CD8-positive, alpha-beta T cell (primary cell): ENCODE measurements at places on chromosomes 4 and X.

DNA sequence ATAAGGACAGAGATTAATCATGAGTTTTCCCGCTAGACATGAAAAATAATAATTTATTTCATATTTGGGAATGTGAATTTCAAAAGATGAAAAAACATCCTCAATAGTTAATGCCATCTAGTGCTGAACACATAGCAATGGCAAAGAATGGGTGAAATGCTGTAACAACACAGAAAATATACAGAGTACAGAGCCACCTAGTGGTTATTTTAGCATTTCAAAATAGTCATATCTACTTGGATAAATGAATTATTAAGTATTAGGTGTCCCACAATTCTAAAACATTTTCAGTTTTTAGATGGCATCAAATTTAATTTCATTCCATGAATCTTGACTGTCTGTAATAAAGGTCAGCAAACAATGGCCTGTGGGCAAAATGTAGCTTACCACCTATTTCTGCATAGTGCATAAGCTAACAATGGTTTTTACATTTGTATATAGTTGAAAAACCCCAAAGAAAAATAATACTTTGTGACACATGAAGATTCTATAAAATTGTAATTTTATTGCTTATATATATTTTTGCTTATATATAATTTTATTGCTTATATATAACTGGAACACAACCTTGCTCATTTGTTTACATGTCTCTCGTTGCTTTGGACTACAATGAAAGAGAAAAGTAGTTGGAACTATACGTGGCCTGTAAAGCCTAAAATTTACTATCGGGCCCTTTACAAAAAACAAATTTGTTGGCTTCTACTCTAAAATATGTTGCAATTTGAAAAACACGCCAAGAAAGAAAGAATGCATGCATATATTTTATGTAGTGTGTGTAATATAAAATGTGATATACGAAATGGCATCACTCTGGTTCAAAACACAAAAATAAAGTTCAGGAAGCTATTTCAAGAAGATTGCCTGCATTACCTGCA is 99.1 kb upstream of the FAM47C start:
- DNase-seq: no peak

DNA sequence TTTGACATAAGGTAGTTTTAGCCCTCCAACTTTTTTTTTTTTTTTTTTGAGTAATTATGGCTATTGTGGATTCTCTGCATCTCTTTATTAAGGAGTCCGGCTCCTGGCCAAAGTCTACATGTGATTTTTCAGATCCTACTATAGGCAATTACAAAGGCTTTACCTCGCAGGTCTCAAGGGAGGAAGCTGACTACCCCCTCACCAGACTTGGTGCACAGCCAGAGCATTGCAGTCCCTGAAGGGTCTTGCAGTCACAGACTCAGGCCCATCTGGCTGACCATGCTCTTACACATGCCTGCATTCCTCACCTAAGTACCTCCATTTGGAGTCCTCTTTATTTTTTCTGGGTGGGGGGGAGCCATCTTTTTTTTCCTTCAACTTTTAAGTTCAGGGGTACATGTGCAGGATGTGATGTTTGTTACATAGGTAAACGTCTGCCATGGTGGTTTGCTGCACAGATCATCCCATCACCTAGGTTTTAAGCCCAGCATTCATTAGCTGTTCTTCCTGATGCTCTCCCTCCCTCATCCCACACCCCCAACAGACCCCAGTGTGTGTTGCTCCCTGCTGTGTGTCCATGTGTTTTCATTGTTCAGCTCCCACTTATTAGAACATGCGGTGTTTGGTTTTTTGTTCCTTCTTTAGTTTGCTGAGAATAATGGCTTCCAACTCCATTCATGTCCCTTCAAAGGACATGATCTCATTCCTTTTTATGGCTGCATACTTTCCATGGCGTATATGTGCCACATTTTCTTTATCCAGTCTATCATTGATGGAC is 88.4 kb upstream of the STIM2 start:
- DNase-seq: no peak

DNA sequence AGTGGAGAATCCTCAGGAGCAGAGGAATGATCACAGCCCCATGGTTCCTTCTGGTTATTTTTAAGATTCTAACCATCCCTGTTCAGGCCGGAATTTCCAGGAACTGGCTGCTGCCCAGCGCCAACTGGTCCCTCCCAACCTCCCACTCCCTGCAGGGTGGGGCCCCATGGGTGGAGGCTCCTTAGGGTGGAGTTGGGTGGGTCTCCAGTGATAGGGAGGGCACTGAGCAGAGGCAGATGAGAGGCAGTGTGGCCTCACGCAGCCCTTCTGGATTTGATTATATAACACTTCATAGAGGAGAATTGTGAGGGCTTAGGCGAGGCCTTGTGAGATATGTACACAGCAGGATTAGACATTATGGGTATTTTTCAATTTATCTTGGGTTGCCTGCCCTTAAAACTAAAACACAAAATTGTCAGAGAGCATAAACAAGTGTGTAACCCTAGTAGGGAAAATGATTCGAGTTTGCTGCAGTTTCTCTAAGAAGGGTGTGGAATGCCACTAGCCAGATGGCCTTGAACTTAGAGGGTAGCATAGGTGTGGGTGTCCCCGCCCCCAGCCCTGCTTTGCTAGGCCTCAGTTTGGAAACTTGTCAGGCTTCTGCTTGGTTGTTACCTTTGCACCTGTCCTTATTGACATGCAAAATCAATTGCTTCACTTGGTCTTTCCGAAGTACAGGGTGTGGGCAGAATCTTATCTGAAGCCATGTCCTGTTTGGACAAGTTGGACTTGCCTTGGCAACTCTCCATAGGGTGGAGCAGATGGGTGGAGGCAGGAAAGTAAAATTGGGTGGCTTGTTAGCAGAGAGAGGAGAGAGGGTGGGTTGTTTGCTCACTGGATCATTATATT is 9.4 kb downstream of the KLF3 start:
- no peak for DNase-seq

DNA sequence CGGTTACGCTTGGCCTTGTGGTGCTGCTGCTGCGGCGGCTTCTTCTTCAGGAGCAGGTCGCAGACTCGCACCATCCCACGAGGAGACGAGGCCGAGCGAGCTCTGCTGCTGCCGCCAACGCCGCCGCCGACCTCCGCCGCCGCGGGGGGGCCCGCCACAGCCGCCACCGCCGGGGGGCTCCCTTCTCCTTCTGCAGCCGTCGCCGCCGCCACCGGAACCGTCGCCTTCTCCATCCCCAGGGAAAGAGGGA is 237 bp downstream of the ANKRD17 start:
- DNase-seq: no peak

DNA sequence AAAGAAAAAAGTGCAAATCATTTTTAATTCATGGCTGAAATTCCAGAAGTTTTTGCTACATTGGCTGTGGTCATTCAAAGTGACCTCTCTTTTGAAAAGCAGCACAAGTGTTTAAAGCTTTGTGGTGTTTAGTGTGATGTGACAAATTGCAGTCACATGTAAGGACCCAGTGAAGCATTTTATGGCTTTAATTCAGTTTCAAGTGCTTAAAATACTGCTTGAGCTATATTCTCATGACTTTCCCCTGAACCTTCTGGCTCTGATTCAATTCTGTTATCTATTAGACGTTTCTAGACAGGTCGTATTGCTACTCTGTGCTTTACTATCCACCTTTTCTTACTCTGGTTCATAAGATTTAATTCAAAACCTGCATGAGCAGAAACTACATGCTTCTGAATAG is 105.8 kb downstream of the FAT4 start:
- DNase-seq: no peak

DNA sequence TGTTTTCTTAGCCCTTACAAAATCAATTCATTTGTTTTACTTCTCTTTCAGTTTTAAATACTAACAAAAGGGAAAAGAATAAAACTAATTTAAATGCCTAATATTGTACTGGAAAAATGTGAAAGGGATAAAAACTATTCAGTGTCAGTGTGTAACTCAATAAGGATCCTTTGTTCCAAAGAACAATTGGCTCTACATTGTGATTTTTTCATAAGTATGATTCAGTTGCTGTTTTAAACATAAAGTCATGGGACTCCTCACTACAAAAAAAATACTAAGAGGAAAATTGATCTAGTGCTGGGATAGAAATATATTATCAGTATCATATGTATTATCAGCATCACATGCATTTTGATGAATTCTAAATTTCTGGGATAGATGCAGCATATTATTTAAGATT is 199.4 kb upstream of the TRAM1L1 start:
- DNase-seq: no peak

DNA sequence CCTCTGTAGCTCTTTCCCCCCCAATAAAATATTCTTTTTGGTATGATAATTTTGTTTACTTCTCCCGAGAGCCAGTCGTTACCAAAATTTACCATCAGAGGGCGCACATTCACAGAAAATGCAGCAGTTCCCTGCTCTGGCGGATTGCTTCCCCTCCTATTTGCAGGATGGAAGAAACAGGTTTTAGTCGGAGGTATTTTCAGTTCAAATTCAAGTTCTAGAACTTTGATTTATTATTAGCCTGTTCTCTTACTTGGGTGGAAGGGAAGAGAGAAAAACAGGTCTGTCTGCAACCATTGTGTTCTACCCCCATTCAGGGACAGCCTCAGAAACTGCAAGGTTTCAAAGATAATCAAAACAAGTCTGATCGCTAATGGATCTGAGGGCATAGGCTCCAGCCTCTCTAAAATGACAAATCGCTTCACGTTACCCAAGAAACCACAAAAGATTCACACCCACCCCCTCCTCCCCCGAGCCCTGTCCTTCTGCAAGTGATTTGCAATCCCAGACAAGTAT is 263.8 kb upstream of the RPS6KA3 start:
- peak; percentile 62 for DNase-seq

- no peak for DNase-seq
These were observed 38.6 kb upstream of the GPR101 start for GRCh38 chrX:137072396-137072795.

DNA sequence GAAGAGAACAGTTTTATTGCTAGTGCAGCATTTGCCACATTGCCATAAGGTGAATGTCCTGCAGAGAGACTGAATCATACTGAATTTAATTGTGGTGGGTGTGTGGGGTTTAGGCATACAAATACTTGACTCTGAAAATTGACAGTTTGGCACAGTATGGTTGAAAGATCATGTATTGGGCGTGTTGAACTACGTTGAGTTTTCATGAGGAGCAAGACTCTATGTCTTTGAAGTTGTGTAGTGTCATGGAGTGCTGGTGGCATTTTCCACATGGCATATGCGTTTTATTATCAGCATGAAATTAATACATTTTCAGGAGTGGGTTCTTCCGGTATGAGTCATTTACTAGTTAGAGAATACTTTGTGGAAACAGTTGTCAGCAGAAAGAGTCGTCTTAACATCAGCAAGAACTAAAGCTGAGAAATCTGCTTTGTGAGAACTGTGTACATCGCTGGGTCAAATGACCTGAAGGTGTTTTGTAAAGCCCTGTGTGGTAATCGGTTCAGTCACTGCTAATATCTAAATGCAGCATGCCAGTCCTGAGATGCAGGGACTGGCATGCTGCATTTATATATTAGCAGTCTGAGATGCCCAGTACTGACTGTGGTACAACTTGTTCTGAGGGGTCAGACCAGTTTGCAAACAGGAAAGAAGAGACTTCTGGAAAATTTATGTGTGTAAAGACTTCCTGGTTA is 50.3 kb downstream of the ARHGAP10 start:
- no peak for DNase-seq

- no peak for DNase-seq
These were observed 68.0 kb upstream of the MSX1 start for GRCh38 chr4:4791299-4792111.
